Myocyte (in vitro differentiated cells): ENCODE measurements at places on chromosomes 5 and 9. TPM values are rescaled to one million over a fixed set of nuclear protein-coding genes. Genes with fewer than 3 reads are reported as not detected.

DNA sequence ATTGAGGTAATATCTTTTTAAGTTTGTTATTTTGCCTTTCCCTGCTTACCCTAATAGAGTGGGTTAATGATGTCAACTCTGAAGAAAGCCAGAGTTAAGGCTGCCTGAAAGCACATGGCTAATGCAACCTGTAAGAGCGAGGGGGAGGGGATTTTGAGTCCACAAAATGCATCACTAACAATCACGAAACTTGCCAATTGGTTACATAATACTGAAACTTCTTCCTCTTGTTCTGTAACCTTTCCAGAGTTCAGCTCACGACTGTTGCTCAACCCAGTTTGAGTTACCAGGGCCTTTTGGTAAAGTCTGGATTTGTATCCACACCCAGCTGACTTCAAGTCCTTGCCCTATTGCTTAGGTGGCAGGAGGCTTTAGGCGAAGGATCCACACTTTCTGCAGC, 308.8 kb downstream of the EFNA5 start:
- peak; percentile 31 for DNase-seq

DNA sequence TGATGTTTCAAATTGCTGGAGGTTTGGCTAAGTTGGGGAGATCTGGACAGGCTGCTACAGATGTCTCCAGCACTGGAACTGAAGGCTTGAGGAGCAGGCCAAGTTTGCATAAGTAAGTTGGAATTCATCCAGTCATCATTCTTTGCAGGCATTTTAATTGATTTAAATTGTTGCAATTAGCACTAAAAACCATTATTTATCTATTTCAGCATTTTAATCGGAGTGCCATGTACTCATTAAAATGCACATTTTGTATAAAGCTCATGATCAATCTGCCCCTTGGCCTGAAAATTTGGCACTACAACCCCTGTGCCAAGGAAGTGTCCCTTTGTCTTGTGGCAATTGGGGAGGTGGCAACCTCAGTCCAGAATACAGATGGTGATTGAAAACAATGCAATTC, 320.2 kb downstream of the MAT2B start:
- DNase-seq = no peak

DNA sequence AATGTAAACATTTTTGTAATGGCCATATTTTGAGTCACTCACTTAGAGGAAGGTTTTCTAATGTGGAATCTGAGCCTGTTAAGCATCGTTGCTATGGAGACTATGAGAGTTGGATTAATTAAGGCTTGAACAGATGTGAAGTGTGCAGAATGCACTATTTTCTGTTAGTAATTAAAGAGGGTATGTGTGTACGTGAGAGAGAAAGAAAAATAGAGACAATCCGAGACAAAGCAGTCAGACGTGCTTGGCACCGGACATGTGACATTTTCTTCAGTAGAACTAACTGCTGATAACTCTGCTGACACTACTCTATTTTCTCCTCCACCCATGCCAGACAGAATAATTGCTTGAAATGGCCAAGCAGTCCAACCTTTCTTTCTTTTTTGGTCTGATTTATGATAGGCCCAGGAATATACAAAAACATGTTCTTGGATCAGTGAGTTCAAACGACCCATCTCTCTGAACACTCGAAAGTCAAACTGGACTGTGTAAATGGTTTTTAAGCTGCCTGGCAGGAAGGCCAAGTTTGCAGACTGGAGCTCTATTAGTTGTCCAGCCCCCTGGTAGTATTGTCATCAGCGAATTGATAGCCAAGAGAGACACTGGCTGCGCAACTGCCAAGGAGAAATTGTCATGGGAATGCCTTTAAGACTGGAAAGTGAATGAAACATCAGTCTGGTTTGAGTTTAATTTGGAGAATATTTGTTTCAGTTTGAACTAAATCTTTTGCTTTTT, 322.1 kb downstream of the ARHGEF28 start:
- no peak for DNase-seq

GRCh38 chr5:123044926-123045617, 8.5 kb upstream of the PPIC start:
- DNase-seq = no peak

- no peak for DNase-seq
These were observed 173.6 kb downstream of the GADD45G start for GRCh38 chr9:89778100-89779090.

DNA sequence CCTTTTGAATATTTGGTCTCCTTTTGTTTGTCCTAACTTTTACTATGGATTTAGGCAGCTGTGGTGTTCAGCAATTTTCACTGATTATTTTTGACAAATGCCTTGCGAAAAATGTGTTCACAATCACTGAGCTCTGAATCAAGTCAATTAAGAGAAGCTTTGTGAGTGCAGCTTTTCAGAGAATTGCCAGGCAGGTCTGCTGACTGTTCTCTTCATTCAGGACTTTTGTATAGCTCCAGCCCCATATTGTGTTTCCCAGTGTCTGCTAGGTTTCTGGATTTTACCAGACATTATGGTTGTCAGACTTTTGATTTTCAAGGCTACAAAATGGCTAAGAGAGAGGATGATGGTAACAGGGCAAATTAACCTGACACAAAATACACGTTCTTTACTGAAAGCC, 1055.9 kb downstream of the CDH18 start:
- no peak for DNase-seq

- DNase-seq = no peak
These were observed 13.3 kb upstream of the MPDZ start for GRCh38 chr9:13292782-13293181.

The IFNB1 gene
- total RNA-seq = not detected in 2 replicates

The AGXT2 gene
- total RNA-seq = not detected in 2 replicates

The STK32A gene
- 0.21 and 5.2 TPM in 2 replicates for total RNA-seq
